T-cell (primary cell): ENCODE measurements at places on chromosomes 6 and 20.

DNA sequence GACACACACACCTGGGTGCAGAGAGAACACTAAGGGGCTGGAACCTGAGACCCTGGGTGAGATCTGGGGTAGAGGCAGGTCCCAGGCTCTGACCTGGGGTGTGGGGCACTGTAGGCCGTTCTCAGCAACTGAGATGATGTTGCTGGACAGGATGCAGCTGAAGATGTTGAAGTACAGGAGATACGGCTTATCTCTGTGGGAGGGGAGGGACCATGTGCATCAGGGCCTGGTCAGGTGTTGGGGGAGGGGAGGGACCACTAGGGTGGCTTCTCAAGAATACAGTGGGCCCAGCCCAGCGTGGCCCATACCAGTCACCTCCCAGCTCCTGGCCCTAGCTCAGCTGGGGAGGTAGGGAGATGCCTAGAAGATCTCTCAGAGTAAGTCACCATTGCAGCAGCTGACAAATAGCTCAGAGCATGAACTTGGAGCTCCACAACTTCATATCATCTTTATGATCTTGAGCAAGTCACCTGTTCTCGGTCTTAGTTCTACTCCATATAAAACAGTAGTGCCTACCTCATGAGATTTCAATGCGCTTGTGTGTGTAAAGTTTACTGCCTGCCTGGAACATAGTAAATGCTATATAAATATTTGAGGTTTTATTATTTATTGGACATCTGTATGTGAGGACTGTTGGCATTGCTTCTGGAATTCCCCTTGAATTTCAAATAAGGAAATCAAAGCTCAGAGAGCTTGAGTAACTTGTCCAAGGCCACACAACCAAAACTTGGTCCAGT, 3.8 kb downstream of the SLC44A4 start:
- no peak overlapping the region for H3K27ac ChIP-seq
- H3K27me3 ChIP-seq = no peaks in the 10 kb centered on the region
- H3K4me3 ChIP-seq = no peak overlapping the region

- H3K4me1 ChIP-seq = no peaks in the 10 kb centered on the region
- no peak overlapping the region for H3K4me3 ChIP-seq
- H3K36me3 ChIP-seq = no peaks in the 10 kb centered on the region
- no peak overlapping the region for H3K27ac ChIP-seq
Observed at GRCh38 chr6:78062993-78063392, 410.2 kb downstream of the MEI4 start.

DNA sequence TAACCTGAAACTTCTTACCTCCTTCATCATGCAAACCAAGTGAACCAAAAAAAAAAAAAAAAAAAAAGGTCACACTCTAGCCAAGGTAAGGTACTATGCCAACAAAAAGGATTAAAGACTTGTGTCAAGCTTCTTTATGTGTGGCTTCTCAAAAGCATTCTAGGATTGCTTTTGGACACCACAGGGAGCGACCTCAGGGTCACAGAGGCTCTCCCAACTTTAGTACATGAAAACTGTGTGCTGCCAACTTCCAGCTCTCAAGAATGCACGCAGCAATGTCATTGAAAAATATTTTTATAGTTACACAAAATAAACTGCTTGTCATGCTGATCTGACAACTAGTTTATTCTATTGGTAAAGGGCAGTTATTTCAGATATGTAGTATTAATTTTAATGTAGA, 243.8 kb downstream of the PLCB1 start:
- H3K36me3 ChIP-seq = no peaks in the 10 kb centered on the region
- H3K27ac ChIP-seq = no peak overlapping the region
- H3K27me3 ChIP-seq = no peaks in the 10 kb centered on the region
- DNase-seq = no peak
- H3K4me3 ChIP-seq = no peak overlapping the region
- no peaks in the 10 kb centered on the region for H3K4me1 ChIP-seq

DNA sequence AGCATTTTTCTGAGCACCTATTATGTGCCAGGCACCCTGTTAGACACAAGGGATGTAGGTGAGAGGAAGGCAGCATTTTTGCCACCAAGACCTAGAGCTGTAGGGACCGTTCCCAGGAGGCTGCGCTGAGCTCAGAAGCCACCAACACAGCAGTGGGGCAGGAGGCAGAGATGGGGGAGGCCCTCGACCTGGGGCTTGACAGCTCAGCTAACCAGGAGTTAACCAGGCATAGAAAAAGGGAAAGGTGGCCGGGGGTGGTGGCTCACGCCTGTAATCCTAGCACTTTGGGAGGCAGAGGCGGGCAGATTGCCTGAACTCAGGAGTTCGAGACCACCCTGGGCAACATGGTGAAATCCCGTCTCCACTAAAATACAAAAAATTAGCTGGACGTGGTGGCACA, 29.5 kb downstream of the KIF25 start:
- H3K4me1 ChIP-seq = no peaks in the 10 kb centered on the region
- no peaks in the 10 kb centered on the region for H3K36me3 ChIP-seq
- H3K27me3 ChIP-seq = peaks cover 11% of the 10 kb centered on the region
- no peak overlapping the region for H3K27ac ChIP-seq
- no peak overlapping the region for H3K4me3 ChIP-seq

DNA sequence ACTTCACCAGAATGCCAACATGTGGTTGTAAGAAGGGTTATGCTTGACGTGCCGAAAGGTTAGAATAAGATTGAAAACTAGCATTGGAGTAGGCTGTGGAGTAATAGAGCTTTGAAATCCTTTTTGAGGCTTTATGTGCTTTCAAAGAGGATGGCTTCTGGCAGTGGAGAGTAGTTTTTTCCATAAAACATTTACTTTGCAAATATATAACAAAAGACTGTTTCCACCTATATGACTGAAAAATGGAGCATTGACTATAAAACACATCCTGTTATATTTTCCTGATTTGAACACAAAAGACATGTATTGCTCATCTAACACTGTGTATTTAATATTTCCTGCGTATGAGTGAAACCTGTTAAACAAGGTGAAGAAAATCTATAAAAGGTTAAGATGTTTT, 38.8 kb downstream of the ZFAND3 start:
- no peaks in the 10 kb centered on the region for H3K27me3 ChIP-seq
- DNase-seq = no peak
- H3K4me3 ChIP-seq = no peak overlapping the region
- no peaks in the 10 kb centered on the region for H3K36me3 ChIP-seq
- peaks cover 9% of the 10 kb centered on the region for H3K4me1 ChIP-seq

- no peaks in the 10 kb centered on the region for H3K4me1 ChIP-seq
- H3K27me3 ChIP-seq = no peaks in the 10 kb centered on the region
- no peak for DNase-seq
- no peak overlapping the region for H3K4me3 ChIP-seq
Observed at GRCh38 chr20:21240394-21240793, 62.7 kb upstream of the XRN2 start.

DNA sequence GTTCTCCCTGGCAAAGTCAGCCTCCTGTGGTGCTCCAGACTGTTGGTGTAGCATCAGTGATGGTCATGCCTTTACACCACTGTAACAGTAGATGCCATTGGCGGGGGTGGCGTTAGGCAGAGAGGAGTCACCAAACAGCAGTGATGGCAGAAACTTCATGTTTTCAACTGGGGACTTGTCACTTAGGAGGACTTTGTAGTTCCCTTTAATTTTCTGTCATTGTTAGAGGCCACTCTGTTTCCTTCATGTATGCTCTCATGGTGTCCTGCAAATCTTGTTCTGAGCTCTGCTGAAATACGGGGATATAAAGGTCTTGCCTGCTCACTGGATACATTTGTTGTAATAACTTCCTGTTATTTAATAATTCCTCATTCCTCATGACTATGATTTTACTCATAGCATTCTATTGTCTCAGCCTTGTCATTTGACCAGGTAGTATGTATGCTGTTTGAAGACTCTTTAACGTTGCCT, 4.6 kb downstream of the MAP3K4 start:
- peaks cover 13% of the 10 kb centered on the region for H3K4me1 ChIP-seq
- H3K27me3 ChIP-seq = no peaks in the 10 kb centered on the region
- no peak for DNase-seq

GRCh38 chr20:8255945-8256632, 124.0 kb downstream of the PLCB1 start:
- no peak overlapping the region for H3K27ac ChIP-seq
- DNase-seq = no peak
- H3K27me3 ChIP-seq = no peaks in the 10 kb centered on the region
- H3K4me1 ChIP-seq = no peaks in the 10 kb centered on the region

DNA sequence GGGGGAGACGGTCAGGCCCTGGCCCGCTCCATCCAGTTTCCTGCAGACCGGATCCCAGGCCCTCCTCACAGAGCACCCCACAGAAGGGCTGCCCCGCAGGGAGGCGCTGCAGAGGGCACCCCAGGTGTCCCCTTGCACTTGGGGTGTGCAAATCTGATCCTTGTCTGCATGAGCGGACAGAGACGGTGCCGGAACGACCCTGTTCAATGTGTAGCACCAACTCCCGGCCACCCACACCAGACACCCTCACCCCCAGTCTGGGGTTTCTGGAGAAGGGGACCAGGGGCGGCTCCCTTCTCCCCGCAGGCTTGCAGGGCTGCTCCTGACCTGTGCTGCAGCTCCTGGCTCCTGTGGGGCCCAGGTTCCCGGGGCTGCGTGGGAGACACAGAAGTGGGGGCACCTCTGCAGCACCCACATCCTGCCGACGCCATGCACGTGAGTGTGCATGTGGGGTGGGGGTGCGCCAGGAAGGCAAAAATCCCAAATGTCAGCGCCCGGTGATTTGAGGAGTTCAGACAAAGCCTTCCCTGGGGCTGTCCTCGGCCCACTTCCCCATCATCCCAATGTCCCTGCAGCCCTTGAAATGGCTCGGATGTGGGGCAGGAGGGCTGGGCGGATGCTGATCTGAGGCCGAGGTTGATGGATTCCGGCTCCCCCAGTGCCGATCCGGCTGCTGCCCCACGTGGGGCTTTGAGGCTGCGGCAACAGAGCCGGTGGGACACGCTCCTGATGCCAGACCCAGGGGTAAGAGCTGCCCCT, 85.3 kb upstream of the BHLHE23 start:
- H3K27me3 ChIP-seq = peaks cover 69% of the 10 kb centered on the region
- H3K4me1 ChIP-seq = no peaks in the 10 kb centered on the region
- H3K27ac ChIP-seq = no peak overlapping the region
- no peak overlapping the region for H3K4me3 ChIP-seq

- no peak overlapping the region for H3K4me3 ChIP-seq
- no peak overlapping the region for H3K27ac ChIP-seq
- no peaks in the 10 kb centered on the region for H3K27me3 ChIP-seq
- no peaks in the 10 kb centered on the region for H3K36me3 ChIP-seq
Observed at GRCh38 chr6:55450005-55450404, 122.7 kb downstream of the GFRAL start.
